ENCODE measurements at places on chromosomes 7 and 10.

GRCh38 chr7:140214075-140214684, 37.4 kb upstream of the KDM7A start:
- no peak for DNase-seq

GRCh38 chr10:103879409-103879808, 24.0 kb upstream of the SH3PXD2A start:
- DNase-seq = no peak

DNA sequence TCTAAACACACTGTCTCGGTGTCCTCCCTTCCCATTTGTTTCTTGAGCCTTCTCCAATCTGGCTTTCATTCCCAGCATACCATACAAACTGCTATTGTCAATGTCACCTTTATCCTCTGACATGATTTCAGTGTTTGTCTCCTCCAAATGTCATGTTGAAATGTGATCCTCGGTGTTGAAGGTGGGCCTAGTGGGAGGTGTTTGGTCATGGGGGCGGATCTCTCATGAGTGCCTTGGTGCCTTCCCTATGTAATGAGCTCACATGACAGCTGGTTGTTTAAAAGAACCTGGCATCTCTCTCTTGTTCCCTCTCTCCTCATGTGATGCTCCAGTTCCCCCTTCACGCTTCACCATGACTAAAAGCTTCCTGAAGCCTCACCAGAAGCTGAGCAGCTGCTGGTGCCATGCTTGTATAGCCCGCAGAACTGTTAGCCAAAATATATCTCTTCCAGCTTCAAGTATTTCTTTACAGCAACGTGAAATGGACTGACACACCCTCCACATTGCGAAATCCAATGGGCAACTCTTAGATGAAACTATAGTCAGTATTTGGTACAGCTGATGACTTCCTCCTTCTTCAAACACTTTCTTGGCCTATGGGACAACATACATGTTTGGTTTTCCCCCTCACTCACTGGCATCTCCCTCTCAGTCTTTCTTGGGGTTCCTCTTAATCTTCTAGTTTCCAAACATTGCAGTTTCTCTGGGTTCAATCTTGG, 27.8 kb downstream of the RNLS start:
- no peak for DNase-seq

DNA sequence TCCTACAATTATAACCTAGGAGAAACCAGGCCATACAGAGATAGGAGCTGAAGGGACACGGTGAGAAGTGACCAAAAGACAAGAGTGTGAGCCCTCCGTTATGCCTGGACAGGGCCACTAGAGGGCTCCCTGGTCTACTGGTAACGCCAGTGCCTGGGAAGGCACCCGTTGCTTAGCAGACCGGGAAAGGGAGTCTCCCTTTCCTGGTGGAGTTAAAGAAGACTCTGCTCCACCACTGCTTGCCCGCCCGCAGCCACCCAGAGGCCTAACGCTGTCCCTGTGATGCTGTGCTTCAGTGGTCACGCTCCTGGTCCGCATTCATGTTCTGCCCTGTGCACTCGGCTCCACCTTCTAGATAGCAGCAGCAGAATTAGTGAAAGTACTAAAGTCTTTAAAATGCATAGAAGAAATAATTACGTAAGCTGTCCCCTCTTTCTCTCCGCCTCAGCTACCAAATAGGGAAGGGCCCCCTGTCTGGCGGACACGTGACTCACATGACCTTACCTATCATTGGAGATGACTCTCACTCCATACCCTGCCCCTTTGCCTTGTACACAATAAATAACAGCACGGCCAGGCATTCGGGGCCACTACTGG, 34.8 kb downstream of the GRID2IP start:
- no peak for DNase-seq

- no peak for DNase-seq
Measured at GRCh38 chr10:123906296-123906695, 14.7 kb upstream of the CPXM2 start.
